Nephron progenitor cell (in vitro differentiated cells): ENCODE measurements at places on chromosomes 2 and 18.

DNA sequence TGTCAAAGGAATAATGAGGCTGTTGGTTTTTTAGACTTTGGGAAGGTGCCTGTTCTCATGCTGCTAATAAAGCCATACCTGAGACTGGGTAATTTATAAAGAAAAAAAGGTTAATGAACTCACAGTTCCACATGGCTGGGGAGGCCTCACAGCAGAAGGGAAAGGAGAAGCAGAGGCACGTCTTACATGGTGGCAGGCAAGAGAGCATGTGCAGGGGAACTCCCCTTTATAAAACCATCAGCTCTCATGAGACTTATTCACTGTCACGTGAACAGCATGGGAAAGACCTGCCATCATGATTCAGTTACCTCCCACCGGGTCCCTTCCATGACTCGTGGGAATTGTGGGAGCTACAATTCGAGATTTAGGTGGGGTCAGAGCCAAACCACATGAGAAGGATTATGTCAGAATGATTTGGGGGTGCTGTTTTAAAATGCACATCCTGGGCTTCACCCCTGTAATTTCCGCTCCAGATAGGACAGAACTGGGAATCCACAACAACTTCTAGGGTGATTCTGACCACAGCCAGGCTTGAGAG is 37.8 kb downstream of the TCF7L1 start:
- DNase-seq: no peak

- no peak for DNase-seq
Observed at GRCh38 chr2:231010201-231010730, 14.3 kb downstream of the SPATA3 start.

- no peak for DNase-seq
Observed at GRCh38 chr2:169721016-169721415, 12.6 kb upstream of the KLHL23 start.

- DNase-seq: no peak
Observed at GRCh38 chr2:66412874-66413273, 22.1 kb upstream of the MEIS1 start.

GRCh38 chr18:7677001-7677400 is 109.9 kb downstream of the PTPRM start:
- no peak for DNase-seq

- DNase-seq: no peak
Observed at GRCh38 chr2:241228860-241229516, 40.5 kb downstream of the ANO7 start.

- DNase-seq: peak; percentile 1
Observed at GRCh38 chr2:209236377-209236776, 187.5 kb upstream of the MAP2 start.

DNA sequence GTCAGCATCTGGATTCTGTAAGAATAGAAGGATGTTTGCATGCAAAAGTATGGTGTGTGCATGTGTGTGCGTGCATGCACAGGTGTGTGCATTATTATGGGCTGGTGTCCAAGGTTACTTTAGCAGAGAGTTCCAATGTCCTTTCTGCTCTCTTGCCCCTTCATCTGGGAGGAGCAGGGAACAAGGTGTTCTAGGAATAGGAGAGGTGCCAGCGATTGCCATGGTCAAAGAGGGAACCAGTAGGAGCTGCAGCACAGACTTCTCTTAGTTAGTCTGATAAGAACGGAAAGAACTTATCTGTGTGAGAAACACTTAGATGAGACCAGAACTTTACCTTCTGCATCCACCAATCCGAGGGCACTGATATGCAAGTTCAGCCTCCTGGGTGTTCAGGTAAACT is 8.3 kb downstream of the GPR45 start:
- no peak for DNase-seq
